Fibroblast of the conjunctiva (primary cell): ENCODE measurements at places on chromosomes 5 and 9.

DNA sequence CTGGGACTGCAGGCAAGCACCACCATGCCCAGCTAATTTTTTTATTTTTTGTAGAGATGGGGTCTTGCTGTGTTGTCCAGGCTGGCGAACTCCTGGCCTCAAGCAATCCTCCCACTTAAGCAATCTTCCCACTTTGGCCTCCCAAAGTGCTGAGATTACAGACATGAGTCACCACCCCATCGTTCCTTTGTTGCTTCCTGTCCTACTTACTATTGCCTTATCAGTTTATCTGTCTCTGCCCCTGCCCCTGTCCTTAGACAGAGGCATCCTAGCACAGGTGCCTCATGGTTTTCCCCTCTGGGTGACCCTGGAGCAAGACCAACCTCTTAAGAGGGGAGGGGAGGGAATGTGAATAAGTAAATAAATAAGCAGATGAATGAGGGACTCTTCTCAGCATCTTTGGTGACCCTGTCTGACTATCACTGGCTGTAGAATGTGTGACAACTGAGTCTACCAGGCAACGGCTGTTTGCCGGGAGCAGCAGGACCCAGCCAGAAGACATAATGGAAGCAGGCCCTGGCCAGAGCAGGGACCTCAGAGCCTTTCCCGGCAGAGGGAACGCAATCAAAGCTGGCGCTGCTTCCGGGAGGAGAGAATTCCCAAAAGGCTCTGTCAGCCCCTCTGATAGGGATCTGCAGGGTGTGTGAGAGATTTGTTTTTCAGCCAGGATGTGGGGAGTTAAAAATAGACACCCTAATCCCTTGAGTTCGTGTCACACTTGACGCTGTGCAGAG is 43.8 kb upstream of the DAB2IP start:
- no peak for DNase-seq

DNA sequence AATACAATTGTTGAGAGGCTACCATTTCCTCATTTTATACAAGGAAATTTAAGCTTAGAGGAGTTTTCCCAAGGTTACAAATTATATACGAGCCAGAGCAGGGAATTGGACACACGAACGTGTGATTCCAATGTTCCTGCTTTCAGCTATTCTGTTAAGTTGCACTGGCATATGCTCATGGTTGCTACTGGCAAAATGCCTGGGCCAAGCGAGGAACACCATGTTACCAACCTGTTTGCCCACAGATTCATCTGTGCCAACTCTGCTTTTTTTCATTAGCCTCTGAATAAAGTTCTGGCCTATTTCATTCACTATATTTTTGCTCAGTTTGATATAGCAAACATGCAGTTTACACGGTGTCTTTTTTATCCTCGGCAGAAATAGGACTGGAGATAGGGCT is 5.1 kb upstream of the C5orf46 start:
- no peak for DNase-seq

GRCh38 chr5:137734962-137735554 is 831 bp downstream of the KLHL3 start:
- DNase-seq: no peak

DNA sequence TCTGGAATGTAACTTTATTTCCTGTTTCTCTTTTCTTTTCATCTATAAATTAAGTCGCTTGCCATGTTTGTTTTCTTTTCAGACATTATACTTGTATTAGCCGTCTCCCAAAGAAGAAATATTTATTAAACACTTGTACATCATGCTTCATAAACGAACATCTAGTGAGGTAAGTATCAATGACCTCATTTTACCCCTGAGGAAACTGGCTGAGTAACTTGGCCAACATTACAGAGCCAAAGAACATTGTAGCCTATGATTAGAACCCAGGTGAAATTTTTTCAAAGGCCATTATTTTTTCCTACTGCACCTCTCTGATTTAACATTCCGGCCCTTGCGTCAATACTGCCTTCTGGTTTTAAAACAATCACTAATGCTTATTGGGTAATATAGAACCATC is 4.2 kb downstream of the FREM1 start:
- DNase-seq: no peak
